ENCODE measurements at places on chromosomes 1 and 21.

DNA sequence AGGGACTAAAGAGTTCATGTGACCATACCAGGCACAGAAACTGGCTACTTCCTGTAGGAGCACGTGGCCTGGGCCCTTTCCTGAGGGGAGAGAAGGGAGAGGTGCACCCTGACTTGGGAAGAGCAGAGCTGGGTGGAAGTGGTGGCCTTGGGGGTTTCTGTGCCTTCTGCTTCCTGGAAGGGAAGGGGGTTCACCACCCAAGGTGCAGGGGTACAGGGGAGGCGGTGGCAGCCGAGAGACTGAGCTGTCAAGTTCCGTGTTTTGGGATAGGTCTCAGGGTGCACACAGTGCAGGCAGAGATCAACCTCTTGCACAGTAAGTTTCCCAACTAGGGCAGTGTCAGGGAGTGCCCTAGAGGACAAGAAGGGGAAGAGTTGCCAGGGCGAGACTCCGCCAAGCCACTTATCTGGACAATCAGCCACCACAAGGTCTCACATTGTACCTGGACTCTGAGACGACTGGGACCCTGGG lies 10.1 kb downstream of the HECTD3 start:
- no peak for DNase-seq

- DNase-seq, result no peak
Measured at GRCh38 chr1:100107696-100108095, 25.0 kb downstream of the SASS6 start.

- DNase-seq, result no peak
Measured at GRCh38 chr1:80059940-80060339, 1053.4 kb upstream of the ADGRL4 start.

- DNase-seq, result no peak
Measured at GRCh38 chr1:53639996-53640700, 98.8 kb downstream of the GLIS1 start.

GRCh38 chr1:9362488-9362887 lies 69.8 kb downstream of the SPSB1 start:
- no peak for DNase-seq

DNA sequence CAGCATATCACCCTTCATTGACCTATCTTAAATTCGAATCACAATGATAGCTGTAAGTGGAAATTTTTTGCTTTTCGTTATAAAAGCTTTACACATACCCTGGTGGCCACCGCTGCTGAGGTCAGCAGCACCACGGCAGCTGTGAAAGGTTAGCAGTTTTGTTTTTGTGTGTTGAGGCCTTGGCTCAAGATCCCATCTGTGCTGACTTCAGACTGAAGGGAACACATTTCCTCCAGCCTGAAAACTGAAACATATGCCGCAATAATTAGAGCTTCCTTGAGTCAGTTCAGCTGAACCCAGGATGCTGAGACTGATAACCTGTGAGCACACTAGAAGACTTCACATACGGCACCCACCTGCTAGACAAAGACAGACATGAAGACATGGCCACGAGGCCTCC lies 103.0 kb downstream of the SMYD3 start:
- no peak for DNase-seq

DNA sequence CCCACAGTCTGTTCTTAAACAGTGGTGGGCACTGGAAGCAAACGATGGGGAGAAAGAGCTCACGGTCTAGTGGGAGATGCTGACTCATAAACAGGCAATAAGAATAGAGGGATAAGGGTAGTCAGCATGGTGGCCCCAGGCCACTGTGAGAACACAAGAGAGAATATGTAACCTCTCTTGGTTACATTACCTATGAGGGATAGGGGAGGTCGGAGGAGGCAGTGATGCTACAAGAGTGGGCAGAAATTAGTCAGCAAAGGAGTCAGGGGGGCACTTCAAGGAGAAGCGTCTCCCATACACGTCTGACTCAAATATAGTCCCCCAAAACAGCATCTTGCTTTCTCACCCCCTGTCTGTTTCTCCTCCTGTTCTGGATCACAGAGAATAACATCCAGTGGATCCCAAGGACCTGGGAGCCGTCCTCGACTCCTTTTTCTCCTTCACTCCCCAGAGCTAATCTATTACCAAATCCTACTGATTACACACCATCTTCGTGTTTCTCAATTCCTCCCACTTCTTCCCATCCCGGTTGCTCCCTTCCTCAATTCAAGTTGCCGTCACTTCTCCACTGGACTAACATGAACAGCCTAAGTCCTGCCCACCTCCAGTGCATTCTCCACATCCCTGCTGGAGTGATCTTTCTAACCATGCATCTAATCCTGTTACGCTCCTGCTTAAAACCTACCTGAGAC lies 2.1 kb downstream of the SLAMF8 start:
- DNase-seq, result no peak

DNA sequence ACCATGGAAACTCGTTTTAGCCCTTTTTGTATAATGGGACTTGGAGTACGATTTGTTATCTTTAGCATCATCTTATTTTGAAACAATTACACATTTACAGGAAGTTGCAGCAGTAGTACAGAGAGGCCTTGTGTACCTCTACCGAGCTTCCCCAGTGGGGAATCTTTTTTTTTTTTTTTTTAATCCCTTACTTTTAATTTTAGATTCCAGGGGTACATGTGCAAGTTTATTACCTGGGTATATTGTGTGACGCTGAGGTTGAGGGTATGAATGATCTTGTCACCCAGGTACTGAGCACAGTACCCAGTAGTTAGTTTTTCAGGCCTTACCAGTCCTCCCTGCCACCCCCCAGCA lies 45.9 kb downstream of the HHAT start:
- DNase-seq, result no peak

DNA sequence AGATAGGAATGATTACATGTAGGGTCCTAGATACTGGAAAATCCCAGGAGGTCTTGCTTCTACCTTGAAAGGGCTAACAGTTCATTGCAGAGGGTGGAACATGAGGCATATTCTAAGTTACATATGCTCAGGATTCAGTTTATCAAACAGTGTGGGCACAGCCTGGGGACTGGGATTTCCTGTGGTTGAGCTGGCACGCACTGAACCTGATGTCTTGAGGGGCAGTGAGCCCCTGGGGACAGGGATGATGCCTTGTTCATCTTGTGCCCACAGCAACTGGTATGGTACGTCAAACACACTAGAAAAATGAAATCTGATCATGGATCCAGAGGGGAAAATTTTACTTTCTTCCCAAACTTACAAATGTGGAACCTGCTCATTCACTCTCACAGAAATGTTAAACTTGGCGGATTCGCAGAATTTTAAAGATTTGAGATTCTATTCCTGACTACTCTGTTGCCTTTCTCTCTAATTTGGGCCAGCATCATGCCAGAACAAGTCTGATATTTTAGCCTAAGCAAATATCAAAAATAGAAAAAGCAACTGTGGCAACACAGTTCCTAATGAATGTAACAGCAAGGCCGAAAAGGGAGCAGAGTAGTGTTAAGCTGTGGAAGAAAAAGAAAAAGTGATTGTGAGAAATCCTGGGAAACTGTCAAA lies 68.2 kb upstream of the COL24A1 start:
- DNase-seq, result no peak

Measured in stimulated activated CD4-positive, alpha-beta T cell treated with anti-CD3 and anti-CD28 coated beads, TNF-alpha, amount 100 ng/mL, for 24 hours (primary cell).